ENCODE measurements at places on chromosomes 12 and 14.

GRCh38 chr12:53190108-53190729 is 9.5 kb upstream of the CSAD start:
- peak; percentile 55 for DNase-seq

DNA sequence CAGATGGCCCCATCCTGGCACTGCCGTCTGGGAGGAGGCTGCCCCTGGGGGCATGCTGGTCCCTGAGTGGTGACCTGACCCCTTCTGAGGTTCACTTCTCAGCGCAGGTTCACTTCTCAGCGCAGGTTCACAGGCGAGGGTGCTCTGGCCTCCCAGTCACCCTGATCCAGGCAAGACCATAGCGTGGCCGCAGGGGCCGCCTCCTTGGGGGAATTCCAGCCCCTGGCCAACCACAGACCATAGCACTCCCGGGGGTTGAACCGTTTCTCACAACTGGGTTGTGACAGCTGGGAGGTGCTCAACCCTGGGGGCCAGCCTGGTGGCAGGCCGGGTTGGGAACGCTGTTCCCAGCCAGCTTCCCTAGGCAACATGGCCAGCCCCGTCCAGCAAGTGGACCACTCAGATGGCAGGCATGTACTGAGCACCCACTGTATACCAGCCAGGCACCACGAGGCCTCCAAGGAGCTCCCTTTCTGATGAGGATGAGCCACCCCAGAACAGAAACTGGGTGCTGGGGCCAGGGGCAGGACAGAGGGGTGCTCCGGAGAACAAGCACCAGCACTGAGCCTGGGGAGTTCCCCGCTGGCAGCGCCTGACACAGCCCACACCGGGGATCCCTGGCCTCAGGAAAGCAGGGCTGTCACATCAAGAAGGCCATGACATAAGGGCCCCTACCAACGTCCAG is 28.3 kb upstream of the ZFP36L1 start:
- no peak for DNase-seq

DNA sequence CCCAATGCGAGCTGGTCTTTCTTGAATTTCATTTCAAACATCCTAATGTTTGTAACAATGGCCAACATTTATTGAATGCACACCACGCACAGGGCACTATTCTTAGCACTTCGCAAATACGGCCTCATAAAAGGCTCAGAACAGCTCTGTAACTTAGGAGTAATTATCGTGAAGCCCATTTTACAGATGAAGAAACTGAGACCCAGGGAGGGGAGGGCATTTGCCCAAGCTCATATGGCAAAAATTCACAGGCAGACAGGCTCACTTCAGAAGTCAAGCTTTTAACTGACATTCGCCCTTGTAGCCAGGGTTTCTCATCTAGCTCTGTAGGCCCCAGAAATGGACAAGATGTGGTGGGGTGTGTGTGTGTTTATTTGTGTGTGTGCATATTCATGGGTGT is 60.3 kb upstream of the TBX3 start:
- no peak for DNase-seq

DNA sequence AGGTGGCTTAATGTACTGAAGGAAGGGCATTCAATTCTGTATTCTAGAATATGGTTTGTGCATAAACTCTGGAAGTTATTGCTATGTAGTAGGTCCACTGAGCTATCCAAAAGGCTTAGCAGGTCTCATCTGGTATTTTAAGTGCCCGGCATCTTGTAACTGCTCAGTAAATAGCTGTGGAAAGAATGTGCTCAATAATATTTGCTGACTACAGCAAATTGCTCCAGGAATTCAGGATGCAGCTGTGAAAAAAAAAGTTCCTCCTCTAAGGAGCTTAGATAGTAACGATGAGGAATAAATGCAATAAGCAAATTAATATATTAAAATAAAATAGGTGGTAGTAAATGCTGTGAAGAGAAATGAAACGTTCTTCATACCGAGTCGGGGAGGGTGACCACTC is 857.1 kb downstream of the AACS start:
- no peak for DNase-seq

- no peak for DNase-seq
Measured at GRCh38 chr12:6936194-6936635, 7.4 kb upstream of the RNU7-1 start.

GRCh38 chr12:128449146-128449894 is 182.3 kb downstream of the TMEM132C start:
- no peak for DNase-seq

DNA sequence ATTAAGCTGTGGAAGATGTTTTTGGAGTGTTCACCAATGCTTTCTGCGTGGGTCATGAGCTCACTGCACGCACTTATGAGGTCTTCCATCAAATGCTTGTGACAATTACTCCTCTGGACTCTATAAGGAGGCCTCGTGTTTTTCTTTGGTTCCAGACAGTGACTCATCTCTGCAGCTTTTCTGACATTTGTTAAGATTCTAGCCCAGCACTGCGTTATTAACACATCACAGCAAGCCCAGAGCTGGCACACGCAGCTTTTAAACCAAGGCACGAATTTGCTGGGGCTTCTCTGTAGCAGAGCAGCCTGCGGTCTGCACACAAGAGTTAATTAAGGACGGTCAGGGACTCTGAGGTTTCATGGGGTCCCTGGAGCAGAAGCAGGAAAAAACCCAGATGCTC is 16.9 kb downstream of the MEG3 start:
- DNase-seq, result no peak
